ENCODE measurements at places on chromosomes 2 and 18.

GRCh38 chr2:197805715-197806633 lies 1.6 kb downstream of the PLCL1 start:
- no peak for DNase-seq
- no peak overlapping the region for H3K27ac ChIP-seq
- peak overlapping the region; percentile 40 for H3K4me3 ChIP-seq
- H3K27me3 ChIP-seq = peaks cover 4% of the 10 kb centered on the region

GRCh38 chr2:192151853-192152252 lies 42.9 kb downstream of the TMEFF2 start:
- no peaks in the 10 kb centered on the region for H3K36me3 ChIP-seq
- DNase-seq = no peak
- no peaks in the 10 kb centered on the region for H3K27me3 ChIP-seq
- H3K4me3 ChIP-seq = no peak overlapping the region
- H3K4me1 ChIP-seq = no peaks in the 10 kb centered on the region

- DNase-seq = no peak
- no peaks in the 10 kb centered on the region for H3K4me1 ChIP-seq
- H3K27ac ChIP-seq = no peak overlapping the region
- no peaks in the 10 kb centered on the region for H3K36me3 ChIP-seq
- no peaks in the 10 kb centered on the region for H3K27me3 ChIP-seq
These were observed 144.8 kb upstream of the GULP1 start for GRCh38 chr2:188146888-188147287.

DNA sequence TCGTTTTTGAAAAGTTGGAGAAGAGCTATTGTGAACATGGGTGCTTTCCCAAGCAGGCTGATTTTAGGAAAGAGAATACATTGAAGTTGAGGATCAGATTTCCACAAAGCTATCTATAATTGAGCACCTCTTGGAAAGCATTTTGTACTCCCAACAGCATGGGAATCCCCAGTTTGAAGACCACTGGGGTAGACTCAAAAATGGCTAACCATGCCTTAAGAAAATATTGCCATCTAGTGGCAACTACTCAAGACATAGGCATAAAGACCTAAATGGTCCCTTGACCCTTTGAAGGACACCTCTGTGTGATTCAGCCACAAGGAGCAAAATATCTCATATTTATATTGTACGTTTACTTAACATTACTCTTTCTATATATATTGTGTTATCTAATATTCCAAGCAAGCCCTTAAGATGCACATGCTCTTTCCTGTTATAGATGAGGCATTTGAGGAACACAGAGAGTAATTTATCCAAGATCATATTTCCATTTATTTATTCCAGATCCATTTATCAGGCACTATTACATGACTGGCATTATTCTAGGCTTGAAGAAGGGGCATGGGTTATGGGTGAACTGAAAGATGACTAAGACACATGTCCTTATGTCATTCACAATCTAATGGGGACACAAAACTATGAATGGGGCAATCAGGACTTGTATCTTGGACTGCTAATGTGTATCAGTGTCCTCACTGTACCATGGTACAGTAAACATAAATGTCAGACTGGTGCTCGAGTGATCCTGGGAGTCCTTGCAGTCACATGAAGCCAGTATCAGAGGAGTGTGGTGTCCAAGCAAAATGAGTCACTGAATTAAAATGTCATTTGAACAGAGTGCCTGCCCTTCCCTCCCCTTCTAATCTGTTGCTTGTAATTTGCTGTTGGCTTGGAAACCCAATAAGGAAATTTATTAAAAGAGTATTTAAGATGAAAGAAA lies 121.0 kb upstream of the XPO1 start:
- no peak overlapping the region for H3K4me3 ChIP-seq
- H3K4me1 ChIP-seq = 0 out of 2 replicates have a peak, but pooled peaks cover 10% of the 10 kb centered on the region
- no peaks in the 10 kb centered on the region for H3K36me3 ChIP-seq

- DNase-seq = no peak
- H3K27ac ChIP-seq = no peak overlapping the region
- no peaks in the 10 kb centered on the region for H3K27me3 ChIP-seq
- H3K36me3 ChIP-seq = no peaks in the 10 kb centered on the region
- no peak overlapping the region for H3K4me3 ChIP-seq
- no peaks in the 10 kb centered on the region for H3K4me1 ChIP-seq
These were observed 23.7 kb upstream of the ACKR3 start for GRCh38 chr2:236545814-236546480.

DNA sequence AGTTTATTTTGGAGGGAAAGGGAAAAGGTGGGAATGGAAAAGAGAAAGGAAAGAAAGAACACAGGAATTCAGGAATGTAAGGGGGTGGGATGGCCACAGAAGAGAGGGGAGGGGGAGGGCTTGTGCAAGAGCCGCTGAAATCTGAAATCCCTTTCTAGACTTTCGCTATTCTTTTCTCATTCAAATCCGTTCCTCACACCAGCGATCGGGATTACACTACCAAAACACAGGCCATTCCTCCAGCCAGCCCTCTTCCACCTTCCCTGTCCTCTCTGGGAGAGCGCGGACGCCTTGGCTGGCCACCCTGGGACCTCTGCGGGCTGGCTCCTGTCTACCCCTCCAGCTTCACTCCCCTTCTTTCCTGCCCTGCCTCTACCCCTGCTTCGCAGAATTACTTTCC lies 102.3 kb downstream of the CDCA7 start:
- no peaks in the 10 kb centered on the region for H3K27me3 ChIP-seq
- no peaks in the 10 kb centered on the region for H3K36me3 ChIP-seq
- no peaks in the 10 kb centered on the region for H3K4me1 ChIP-seq

- H3K36me3 ChIP-seq = no peaks in the 10 kb centered on the region
- DNase-seq = peak; percentile 12
- no peaks in the 10 kb centered on the region for H3K4me1 ChIP-seq
- no peak overlapping the region for H3K27ac ChIP-seq
These were observed 83.1 kb downstream of the TPO start for GRCh38 chr2:1496359-1496821.

GRCh38 chr2:467543-467891 lies 179.6 kb upstream of the ALKAL2 start:
- no peak overlapping the region for H3K4me3 ChIP-seq
- H3K36me3 ChIP-seq = no peaks in the 10 kb centered on the region
- no peaks in the 10 kb centered on the region for H3K4me1 ChIP-seq
- no peak for DNase-seq

DNA sequence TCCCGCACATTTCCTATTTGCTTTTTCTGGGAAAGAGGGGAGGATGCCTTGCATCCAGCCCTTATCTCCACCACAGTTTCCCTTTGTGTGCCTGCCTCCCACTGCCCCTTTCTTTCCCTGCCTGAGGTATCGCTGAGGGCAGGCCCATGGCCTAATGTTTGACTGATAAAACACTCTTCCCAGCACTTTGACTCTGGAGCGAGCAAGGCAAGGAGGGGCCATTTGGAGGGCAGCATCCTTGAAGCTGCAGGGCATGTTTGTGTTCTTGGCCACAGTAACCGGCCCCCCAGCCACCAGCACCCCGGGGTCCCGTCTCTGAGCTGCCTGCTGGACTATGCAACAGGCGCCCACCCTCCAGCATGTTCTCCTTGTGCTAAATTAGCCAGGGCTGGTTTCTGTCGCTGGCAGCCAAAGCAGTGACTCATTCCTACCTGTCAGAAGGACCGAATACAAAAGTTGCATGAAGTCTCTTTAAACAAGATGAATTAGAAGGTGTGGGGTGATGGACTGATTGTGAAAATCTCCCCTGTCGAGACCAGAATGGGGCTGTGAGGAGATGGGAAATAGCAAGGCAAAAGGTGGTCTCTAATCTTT lies 50.7 kb downstream of the BCL2L11 start:
- peaks cover 2% of the 10 kb centered on the region for H3K36me3 ChIP-seq
- H3K4me1 ChIP-seq = no peaks in the 10 kb centered on the region
- no peaks in the 10 kb centered on the region for H3K27me3 ChIP-seq
- no peak overlapping the region for H3K27ac ChIP-seq
- no peak for DNase-seq

- H3K4me3 ChIP-seq = no peak overlapping the region
- H3K27ac ChIP-seq = no peak overlapping the region
- no peaks in the 10 kb centered on the region for H3K27me3 ChIP-seq
- no peaks in the 10 kb centered on the region for H3K36me3 ChIP-seq
- peaks cover 7% of the 10 kb centered on the region for H3K4me1 ChIP-seq
These were observed 150.9 kb downstream of the COL6A3 start for GRCh38 chr2:237262838-237263771.

DNA sequence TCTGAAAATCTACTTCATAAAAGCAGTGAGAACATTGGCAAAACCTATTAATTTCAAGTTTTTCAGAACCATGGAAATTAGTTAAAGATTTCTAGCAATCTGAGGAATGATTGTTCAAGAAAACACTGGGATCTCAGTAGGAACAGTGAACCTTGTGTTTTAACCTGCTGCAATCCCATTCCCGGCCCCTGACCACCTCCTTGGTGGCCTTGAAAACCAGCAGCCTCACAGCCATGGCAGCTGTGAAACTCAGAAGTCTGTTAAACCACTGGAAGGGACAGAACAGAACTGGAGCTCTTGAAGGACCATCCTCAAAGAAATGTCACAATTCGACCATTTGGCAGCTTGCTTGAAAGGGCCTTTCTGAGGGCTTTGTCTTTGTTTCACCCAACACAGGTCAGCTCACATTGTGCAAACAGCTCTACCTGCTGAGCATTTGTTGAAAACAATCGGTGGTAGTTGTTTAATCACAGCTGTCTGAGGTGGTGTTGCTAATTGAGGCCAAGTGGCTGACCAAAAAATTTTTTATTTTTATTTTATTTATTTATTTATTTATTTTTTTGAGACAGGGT lies 25.8 kb downstream of the NEDD4L start:
- H3K4me1 ChIP-seq = no peaks in the 10 kb centered on the region
- H3K27ac ChIP-seq = no peak overlapping the region
- H3K4me3 ChIP-seq = no peak overlapping the region

DNA sequence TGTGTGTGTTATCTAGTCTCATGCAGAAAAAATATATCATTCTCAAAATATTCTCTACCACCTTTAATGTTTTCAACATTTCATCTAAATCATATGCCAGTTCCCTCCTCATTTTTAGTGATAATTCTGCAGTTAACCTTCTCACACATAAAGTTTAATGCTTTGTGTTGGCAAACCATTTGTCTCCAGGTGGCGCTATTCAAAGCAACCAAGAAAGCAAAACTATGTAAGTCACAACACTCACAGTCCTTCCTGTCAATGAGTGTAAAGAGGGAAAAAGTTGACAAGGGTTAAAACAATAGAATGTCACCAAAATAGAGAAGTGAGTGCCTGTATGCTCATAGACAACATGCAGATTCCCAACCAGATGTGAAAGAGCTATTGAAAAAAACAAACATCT lies 961.6 kb upstream of the LRRTM1 start:
- no peak overlapping the region for H3K4me3 ChIP-seq
- no peak for DNase-seq
- H3K27me3 ChIP-seq = no peaks in the 10 kb centered on the region
- H3K4me1 ChIP-seq = no peaks in the 10 kb centered on the region
- no peaks in the 10 kb centered on the region for H3K36me3 ChIP-seq

DNA sequence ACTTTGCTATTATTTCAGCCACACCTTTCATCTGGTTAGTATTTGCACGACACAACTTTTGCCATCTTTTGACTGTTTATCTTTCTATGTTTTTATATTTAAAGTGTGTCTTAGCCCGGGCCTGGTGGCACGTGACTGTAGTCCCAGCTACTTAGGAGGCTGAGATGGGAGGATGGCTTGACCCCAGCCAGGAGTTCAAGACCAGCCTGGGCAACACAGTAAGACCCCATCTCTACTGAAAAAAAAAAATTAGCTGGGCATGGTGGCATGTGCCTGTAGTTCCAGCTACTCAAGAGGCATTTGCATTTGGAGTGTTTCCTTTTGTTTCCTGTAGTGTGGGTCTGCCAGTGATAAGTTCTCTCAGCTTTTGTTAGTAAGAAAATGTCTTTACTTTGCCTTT lies 88.7 kb upstream of the GLI2 start:
- H3K27ac ChIP-seq = no peak overlapping the region
- DNase-seq = no peak
- H3K4me1 ChIP-seq = no peaks in the 10 kb centered on the region
- H3K4me3 ChIP-seq = no peak overlapping the region
- no peaks in the 10 kb centered on the region for H3K27me3 ChIP-seq
- H3K36me3 ChIP-seq = no peaks in the 10 kb centered on the region

DNA sequence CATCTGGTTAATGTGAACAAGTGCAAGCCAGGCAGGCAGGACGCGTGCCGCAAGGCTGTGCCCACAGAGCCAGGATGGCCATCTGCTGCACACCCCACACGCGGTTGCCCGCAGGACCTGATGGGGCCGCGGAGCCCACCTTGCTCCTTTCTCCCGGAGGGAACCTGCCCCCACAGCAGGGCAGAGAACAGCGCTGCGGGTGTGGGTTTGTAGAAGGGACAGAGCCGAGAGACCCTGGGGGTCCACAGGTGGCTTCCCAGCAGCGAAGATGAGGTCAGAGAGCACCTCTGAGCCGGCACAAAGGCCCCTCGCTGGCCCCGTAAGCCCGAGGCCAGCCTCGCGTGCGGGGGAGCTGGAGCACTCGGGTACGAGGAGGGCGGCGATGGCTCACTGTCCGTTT lies 460.8 kb upstream of the SALL3 start:
- H3K4me3 ChIP-seq = no peak overlapping the region
- H3K27me3 ChIP-seq = no peaks in the 10 kb centered on the region
- no peaks in the 10 kb centered on the region for H3K4me1 ChIP-seq
- H3K27ac ChIP-seq = no peak overlapping the region
- DNase-seq = no peak
- H3K36me3 ChIP-seq = no peaks in the 10 kb centered on the region

DNA sequence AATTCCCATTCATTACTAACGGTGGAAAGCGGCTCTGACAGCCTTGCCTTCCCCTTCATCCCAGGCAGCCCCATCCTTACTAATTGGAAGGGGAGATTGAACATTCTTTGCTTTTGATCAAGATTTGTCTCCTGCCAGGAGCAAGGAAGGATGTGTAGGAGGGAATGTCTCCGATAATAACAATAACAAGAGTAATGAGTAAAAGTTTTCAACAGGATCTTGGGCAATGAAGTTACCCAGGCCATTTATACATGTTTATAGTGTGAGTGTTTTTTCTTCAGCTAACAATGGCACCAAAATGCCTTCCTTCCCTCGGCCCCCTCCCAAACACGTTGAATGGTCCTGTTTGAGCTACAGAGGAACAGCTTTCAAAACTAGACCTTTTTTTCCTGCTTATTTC lies 83.8 kb downstream of the GATA6 start:
- no peaks in the 10 kb centered on the region for H3K36me3 ChIP-seq
- H3K27me3 ChIP-seq = no peaks in the 10 kb centered on the region
